ENCODE measurements at places on chromosomes 2 and 18. TPM values are rescaled to one million over a fixed set of nuclear protein-coding genes. Genes with fewer than 3 reads are reported as not detected.

DNA sequence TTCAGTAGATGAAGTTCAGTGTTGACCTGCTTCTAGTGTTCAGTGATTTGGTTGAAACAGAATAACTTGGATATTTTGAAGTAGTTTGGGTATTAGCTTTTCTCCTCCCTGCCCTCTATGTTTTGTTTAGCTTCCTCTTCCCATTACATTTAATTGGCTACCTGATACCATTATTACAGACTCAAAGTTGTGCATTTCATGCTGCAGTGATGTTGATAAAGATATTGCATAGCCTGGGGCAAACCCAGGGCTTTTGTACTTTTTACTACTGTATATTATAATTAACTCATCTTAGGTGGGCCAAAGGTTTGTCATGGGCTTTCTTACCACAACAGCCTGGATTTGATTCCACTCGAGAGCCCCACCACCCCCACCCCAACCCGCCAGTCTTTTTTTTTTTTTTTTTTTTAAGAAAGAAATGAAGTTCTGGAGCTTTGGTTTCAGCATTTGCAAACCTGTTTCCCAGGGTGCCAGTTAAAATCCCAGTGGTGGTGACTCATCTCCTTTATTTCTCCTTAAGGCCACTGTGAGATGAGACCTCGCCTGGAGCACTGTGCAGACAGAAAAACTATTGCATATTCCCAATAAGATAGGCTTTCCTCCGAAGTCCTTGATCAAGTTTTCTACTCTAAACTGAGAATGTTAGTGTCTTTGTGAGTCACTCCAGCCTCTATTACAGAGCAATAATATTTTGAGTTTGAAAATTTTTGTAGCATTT is 393.7 kb upstream of the FANCL start:
- DNase-seq = no peak

Gene SERPINB12
- not detected for total RNA-seq

Gene SAG
- total RNA-seq = not detected

DNA sequence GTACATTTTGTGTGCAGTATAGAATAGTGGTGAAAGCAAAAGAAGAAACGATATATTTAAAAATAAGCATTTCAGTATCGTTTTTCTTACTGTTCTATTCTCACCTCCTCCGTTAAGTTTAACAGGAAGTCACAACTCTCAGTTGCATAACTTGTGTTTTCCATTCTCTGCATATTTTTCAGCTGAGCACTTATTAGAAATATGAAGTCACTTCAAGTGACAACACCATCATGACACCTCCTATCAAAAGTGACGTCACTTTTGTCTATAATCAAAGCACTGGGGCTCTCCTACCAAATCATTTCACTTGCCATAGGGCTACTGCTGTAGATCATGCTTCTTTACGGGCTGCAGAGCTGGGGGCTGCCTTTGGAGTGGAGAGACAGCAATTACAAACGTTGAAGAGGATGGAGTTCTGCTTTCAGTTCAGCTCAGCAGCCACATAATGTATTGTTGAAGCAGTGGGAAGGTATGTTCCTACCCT is 36.3 kb downstream of the STAT4 start:
- no peak for DNase-seq

Gene CELF4
- not detected for total RNA-seq

DNA sequence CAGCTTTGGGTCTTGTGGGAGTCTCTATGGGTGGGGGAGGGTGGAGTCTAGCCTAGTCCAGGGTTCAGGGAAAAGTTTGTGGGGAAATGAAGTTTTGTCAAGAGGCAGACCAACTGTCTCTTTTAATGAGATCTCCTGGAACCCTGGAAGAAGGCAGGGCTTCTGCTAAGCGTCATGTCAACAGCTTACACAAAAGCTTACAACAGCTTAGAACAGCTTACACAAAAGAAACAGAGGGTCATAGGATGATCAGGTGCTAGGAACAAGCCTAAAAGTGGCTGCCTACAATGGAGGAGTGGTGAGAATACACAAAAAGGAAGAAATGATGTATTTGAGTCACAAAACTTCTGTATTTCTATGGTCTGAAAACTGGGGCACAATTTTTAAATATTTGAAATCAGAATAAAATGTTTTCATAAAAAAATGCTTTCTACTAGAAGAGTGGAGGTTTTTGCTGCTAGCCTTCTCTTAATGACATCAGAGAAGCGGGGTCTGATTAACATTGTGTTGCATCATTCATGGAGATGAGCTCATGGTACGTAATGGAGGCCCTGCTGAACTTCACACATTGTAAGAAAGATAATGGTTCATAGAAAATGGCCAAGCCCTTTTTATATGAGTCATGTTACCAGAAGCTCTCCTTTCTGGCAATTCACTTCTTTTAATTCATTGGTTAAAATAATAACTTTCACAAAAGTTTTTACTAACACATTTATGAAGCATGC is 351.0 kb downstream of the PIK3C3 start:
- DNase-seq = no peak

DNA sequence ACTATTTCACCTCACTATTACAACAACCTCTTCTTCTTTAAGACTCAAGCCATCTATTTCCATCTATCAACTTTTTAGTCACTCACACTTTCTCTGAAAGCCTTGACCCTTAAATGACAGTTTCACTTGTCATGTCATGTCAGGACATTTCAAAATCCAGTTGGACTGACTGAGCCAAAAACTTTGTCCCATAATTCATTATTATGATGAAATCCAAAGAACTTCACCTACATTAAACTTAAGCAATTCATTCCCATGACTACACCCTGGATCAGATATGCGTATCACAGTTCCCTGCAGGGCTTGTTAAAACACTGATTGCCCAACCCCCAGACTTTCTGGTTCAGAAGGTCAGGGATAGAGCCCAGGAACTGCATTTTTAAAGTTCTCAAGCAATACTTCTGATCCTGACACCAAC is 26.5 kb downstream of the LDAH start:
- peak; percentile 41 for DNase-seq

DNA sequence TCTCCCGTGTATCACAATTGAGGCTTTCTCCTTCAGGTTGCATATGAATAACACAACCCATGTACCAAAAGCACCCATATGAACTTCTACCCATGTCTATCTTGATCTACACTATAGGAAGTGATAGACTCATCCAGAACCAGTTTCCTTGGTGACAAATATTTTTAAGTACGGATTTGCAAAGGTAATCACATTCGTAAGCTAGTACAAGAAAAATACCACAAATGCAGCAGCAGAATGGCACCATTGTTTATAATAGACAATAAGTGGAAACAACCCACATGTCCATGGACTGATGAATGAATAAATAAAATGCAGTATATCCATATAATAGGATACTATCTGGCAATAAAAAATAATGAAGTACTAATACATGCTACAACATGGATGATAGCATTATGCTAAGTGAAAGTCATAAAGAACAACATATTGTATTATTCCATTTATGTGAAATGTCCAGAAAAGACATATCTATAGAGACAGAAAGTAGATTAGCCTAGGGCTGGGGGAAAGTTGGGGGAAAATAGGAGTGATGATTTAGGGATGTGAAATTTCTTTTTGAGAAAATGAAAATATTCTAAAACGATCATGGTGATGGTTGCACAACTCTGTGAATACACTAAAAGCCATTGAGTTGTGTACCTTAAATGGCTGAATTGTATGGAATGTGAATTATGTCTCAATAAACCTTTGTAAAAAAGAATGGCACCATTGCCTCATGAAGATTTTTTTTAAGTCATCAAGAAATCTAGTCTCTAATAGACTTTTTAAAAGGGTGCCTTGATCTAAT is 3.4 kb upstream of the CCDC88A start:
- no peak for DNase-seq

Gene POTEJ
- not detected for total RNA-seq

DNA sequence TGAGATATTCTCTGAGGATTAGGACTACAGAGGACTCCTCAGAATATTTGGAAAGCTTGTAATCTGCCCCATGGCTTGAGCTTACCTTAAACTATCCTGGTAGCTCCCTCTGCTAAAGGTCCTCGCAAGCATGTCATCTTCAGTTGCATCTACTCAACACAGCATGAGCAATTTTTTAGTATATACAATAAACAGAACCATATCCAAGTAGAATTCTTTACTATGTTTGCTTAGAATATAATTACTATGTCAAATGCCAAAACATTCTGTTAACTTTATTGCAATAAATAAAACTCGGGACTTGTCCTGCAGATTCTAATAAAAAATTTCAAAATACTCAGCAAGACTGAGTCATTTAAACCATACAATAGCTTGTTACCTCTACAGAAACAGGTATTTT is 62.8 kb downstream of the ABCB11 start:
- DNase-seq = no peak

GRCh38 chr2:174282441-174282840 is 34.1 kb upstream of the OLA1 start:
- DNase-seq = no peak

- DNase-seq = no peak
Measured at GRCh38 chr2:42843611-42844010, 51.2 kb upstream of the HAAO start.
